ENCODE measurements at places on chromosomes 13 and 19. TPM values are rescaled to one million over a fixed set of nuclear protein-coding genes. Genes with fewer than 3 reads are reported as not detected.
A peak's percentile ranks its signal among the peaks of the same experiment; 100 is the strongest.

DNA sequence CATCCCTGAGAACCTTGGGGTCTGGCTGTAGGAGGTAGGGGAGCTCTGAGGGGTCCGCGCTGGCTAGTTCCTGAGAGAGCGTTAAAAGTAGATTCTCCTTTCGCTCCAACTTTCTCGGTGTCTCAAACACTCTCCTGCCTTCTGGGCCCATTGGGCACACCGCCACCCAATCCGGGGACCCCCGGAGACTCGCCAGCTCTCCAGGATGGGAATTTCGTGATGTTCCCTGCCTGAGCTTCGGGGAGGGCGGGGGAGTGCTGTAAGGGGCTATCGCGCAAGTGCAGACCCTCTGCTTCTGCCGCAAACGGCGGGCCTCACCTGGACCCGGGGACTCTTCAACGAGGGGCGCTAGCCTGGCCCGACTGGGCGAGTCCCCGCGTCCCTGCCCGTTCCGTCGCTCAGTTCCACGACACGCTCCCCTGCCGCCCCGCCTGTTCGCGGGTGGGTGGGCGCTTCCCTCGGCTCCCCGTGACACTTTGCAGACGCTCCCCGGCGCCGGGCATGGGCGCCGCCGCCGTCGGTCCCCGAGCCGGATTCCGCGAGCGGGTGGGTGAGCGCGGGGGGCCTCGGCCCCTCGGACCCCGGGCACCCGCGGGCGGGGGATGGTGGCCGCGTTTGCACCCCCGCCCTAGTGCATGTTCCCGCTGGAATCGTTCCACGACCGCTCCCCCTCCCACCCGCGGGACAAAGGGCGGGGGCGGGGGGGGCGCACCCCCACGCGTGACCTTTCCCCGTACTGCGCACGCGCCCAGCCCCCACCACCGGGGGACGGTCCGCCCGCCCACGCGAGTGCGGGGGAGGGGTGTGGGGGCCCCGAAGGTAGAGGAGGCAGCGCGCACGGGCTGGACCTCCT lies at the start of gene CCDC106:
TSS of gene CCDC106 (plus strand) at position 481 of the 853 bp plus-strand sequence. CDS start 835 bp downstream, outside the sequence.
- DNase-seq: no peak

- no peak for DNase-seq
Observed at GRCh38 chr19:30788105-30788765, 416.1 kb downstream of the ZNF536 start.

DNA sequence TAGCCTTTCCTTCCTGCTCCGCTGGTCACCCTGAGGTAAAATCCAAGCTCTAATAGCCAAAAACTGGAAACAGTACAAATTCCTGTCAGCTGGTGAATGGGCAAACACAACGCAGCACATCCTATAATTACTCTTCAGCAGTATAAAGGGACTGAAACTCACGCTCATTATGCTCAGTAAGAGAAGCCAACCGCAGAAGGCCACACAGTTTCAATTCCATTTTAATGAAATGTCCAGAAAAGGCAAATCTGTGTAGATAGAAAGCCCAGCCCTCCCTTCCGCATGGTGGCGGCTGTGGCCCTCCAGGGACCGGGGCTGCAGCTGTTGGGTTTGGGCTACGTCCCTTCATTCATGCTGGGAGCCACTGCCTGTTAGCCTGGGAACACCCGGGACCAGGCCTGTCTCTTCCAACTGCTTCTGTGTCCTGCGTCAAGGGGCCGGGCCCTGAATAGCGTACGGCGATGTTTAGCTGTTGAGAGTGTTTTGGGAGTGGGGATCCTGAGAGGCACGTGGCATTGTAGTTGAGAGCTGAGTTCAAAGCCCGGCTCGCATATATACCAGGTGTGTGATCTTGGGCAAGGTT lies 23.5 kb downstream of the NKPD1 start:
- DNase-seq: no peak

- no peak for DNase-seq
Observed at GRCh38 chr13:21825801-21826200, 154.9 kb downstream of the FGF9 start.

GRCh38 chr19:7083076-7083956 lies 13.8 kb downstream of the ZNF557 start:
- no peak for DNase-seq

GRCh38 chr13:21139374-21139773 lies 37.0 kb downstream of the SKA3 start:
- DNase-seq: no peak

Gene FFAR3
- polyA plus RNA-seq: not detected

Gene SHISA7
- not detected for polyA plus RNA-seq

Gene TMEM86B
- 0.87 TPM for polyA plus RNA-seq

DNA sequence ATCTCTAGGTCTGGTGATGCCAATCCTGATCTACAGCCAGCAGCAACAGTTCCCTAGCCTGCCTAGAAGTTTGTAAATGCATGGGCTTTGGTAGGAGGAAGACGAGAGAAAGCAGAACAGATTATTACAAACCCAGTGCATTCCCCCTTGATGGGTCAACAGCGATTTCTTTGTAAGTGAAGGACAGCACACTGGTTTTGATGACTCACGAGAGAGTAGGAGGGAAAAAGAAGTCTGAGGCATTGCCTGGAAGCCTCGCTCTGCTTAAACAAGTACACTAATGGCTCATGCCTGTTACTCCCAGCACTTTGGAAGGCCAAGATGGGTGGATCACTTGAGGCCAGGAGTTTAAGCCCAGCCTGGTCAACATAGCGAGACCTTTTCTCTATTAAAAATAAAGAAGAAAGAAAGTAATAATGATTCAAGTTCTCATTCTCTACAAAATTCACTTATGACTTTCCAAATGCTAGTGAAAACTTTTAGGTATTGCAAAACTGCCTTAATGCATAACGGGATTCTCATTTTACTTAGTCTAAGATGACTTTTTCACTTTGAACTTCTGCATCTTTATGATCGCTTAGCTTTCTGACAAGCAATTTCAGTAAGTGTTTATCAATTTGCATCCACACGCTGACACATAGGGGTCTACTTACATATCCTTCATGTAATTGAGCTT lies 47.7 kb upstream of the USPL1 start:
- peak; percentile 91 for DNase-seq

Gene SEMA6B
- 1.1 TPM for polyA plus RNA-seq

Gene KLK8
- polyA plus RNA-seq: not detected

DNA sequence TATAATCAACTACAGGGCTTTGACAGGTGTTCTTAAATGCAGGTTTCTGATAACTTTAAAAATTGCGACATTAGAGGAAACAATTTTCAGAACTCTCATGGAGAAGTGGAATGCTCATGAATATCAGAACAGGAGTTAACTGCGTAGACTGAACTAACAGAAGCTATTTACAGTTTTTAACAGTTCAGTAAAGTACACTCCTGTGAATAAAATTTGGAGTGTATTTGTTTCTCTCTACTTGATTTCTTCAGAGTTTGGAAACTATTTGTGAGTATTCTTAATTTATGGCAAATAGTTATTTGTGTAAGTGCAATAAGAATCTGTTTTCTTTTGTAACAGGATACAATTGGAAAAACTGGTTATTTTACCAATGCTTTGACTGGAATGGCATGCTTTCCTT lies 114.4 kb downstream of the TNFRSF19 start:
- DNase-seq: no peak

Gene BEST2
- not detected for polyA plus RNA-seq

GRCh38 chr19:737591-738093 lies 13.3 kb upstream of the MISP start:
- no peak for DNase-seq

Gene MAB21L1
- 0.07 TPM for polyA plus RNA-seq

Gene CPB2
- polyA plus RNA-seq: not detected

DNA sequence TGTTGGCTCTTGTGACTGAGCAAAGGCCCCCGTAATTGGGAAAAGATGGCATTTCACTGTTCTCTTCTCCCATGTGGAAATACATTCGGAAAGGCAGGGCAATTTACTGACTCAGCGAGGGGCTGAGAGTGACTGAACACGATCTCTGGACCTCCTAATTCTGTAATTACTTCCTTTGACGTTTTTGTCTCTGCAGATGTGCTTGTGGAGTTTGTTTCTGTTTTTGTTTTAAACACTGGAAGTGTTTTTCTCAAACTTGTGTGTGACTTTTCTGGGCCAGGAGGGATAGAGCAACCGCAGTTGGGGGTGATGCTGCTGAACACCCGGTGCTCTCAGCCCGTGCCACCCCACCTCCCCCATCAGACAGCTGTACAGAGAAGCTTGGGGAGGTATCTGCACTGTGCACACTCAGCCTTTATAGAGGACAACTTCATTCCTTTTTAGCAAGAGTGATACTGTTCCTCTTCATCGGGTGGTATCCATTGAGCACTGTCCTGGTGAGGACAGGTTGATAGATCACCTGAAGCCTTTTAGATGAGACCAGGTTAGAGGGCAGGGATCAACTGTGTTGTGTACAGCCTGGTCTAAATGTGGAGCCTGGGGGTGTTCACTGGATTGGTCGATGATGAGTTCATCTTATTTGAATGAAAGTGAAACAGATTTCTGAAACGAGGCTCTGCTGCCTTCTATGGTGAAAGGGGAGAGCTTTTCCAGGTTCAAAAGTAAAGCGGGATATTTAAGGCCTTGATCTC lies 117.4 kb downstream of the ESD start:
- no peak for DNase-seq

Gene ZNF837
- 0.33 TPM for polyA plus RNA-seq

- DNase-seq: no peak
Observed at GRCh38 chr13:41595298-41595697, 137.9 kb downstream of the RGCC start.

- no peak for DNase-seq
Observed at GRCh38 chr19:54208784-54209057, 8.1 kb downstream of the RPS9 start.

DNA sequence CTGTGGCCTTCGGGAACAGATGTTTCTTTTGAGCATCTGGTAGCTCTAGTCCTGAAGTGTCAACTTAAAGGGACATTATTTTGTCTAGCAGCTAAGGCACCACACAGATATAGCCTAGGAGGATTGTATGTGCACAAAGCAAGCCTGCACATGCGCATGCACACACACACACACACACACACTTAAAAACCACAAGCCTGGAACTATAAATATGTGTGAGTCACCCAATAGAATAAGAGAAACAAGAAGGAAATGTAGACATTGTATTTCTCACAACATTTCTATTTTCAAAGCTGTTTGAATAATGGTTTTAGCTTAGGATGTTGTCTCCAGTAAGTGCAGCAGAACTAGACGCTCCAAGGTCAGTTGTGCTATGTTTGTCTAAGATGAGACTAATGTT lies 516.5 kb downstream of the SUCLA2 start:
- peak; percentile 52 for DNase-seq

DNA sequence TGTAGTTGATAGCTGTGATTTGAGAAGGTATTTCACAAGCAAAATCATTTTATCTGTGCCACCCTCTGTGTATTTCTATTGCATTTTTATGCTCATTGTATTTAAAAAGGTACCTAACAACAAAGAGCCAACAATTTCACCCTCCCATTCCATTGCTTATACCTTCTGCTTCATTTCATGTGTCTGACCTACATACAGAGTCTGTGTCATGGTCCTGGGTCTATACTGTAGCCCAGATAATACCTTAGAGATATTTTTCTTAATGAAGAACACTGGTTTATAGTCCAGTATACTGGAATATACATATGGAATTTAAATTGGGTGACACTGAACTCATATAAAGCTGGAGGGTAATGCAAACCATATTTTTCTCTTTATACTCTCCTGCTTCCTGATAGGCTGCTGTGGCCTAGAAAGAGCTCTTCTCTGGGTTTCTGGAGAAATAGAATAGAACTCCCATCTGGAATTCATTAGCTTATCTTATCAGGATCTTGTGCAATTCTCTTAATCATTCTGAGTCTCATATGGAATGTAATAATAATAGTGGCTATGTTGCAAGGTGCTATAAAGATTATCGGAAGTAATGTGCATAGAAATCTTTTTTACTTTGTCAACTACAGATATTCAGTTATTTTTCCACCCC lies 31.8 kb upstream of the SPART start:
- no peak for DNase-seq

- DNase-seq: no peak
Observed at GRCh38 chr13:47794963-47795362, 206.1 kb downstream of the SUCLA2 start.

DNA sequence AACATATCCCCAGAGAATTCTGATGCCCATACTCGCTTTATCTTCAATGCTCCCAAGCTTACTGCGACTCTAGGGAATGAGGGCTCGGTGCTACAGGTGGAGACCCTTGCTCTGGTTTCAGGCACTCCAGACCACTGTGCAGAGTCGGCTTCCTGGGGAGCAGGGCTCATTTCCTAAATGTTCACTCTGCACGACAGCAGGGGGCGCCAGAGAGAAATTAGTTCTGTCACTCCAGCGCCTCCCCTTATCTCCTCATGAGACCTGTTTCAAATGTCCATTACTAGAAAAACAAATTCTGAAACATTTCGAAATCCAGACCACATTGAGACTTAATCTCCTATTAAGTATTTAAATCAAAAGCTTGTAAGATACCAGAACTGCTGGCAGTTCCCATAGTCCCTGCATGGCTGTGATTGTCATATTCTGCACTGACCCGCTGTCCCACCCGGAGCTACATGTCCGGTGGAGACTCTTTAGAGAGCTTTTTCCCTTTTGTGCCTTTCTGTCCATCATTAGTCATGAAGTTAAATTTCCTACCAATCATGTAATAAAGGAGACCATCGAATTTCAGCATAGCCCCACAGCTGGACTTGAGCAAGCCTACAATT lies 22.4 kb downstream of the EPSTI1 start:
- no peak for DNase-seq

GRCh38 chr13:102814025-102814607 lies 15.2 kb downstream of the BIVM start:
- DNase-seq: no peak

DNA sequence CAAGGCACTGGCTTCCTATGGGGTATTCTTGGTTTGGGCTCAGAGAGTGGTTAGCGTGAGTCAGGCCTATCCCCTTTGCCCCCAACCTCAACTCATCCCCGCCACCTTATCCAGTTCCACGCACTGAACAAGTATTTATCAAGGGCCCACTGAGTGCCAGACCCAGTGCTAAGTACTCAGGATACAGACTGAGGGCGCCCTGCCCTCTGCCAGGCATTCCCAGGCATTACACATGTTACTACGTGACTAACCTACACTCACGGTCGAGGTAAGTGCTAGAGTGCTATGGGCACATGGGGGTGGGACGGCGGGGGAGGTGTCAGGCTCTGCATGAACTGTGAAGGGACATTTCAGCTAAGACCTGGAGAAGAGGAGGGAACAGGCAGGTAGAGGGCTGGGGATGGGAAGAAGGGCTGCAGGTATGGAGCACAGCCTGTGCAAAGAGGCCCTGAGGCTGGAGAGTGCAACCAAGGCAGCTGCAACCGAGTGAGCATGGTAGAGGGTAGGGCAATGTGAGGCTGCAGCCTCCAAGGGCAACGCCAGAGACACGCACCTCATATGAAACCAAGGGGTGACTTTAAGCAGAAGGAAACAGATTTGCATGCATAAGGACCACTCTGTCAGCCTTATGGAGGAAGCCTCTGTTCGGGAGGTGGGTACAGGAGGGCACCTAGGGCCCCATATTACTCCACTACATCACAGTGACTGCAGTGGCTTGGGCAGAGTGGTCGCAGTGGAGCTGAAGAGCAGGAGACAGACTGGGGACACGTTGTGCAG lies 22.5 kb downstream of the DHRS12 start:
- DNase-seq: no peak

GRCh38 chr19:2226051-2226839 lies 9.9 kb downstream of the PLEKHJ1 start:
- DNase-seq: no peak

Gene ARHGAP33
- 1.2 TPM for polyA plus RNA-seq

Measured in AG04450 (cell line).